Stimulated activated CD8-positive, alpha-beta memory T cell treated with anti-CD3 and anti-CD28 coated beads, Interleukin-7, amount 100 ng/mL, for 1 hour (primary cell): ENCODE measurements at places on chromosomes 6 and 20.

DNA sequence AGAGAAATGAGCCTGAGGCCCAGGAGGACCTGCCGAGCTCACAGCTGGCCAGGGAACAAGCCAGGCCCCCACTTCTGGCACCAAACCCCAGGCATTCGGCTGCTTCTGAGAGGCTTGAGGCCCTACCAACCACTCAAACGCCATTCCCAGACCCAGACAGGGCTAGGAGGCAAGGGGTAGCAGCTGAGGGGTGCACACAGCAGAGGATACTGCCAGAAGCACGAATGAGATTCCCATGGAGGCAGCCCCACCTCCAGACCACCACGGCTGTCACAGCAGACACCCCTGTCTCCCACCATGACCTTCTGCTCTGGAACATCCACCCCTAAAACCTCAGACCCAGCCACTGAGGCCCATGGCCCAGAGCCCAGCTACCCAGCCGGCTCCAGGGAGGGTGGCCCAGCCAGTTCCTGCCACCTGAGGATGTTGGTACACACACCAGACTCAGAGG lies 36.1 kb downstream of the NTSR1 start:
- DNase-seq: no peak

- no peak for DNase-seq
Measured at GRCh38 chr6:101689695-101690094, 296.2 kb downstream of the GRIK2 start.

DNA sequence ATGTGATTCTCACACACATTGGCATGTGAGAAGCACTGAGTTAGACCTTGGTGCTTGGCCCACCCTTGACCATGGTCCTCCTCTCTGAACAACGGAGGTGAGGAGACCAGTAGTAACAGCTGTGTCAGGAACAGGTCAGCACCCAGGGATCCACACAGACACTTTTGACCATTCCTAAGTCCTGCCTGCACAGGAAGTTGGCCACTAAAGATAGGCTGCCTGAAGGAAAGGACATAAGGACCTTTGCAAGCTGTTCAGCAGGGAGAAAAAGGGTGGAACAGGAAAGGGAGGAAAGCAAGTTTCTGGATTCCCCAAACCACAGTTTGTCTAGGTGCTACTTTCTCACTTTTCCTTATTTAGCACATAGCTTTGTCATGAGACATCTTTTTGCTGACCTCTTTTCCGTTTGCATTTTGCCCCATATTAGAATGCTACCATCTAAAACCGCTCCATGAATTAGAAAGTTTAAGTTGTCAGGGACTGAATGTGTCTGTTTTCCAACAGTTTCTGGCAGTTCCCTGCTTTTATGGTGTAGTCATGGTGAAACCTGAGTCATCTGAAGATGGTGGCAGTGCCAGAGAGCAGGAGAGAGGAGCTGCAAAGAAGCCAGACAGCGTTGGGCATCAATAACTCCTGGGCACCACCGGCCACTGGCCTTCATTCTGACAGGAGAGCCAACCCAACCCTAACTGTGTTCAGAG lies 1.1 kb upstream of the CD109 start:
- DNase-seq: no peak

DNA sequence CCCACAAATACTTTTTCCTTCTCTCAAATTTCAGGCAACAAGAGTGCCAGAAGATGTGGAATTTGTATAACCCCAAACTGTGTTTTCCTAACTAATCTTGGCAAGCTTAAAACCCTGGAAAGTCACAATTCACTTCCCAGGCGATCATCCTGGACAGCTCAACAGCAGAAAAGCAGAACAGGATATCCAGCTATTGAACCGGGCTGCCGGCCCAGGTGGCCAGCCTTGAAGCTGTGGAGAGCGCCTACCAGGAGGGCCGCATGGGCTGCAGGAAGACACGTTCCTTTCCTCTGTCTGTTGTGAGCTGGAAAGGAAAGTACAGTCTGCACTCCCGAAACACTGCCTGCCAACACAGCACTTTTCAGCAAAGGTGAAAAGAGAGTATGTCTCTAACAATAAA lies 719.7 kb upstream of the MARCKS start:
- DNase-seq: no peak

GRCh38 chr6:131038597-131039344 lies 24.3 kb downstream of the EPB41L2 start:
- DNase-seq: no peak

GRCh38 chr6:313917-314316 lies 21.6 kb downstream of the DUSP22 start:
- no peak for DNase-seq

DNA sequence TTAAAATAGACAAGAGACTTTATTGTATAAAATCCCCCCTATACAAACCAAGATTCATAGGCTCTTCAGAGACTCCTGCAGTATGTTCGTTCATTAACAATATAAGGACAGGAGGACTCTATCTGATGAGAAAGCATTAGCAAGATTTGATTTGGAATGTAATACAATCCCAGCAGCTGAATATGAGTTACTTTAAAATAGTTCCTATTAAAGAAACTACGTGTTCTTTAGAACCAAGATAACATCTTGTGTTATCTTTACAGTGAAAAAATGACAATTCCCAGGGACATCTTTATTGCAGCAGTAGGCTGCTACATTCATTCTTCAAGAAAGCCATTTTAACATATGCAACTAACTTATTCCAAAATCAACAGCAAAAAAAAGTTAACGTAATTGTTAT lies 1360.1 kb upstream of the GJE1 start:
- DNase-seq: no peak

- DNase-seq: no peak
Measured at GRCh38 chr20:22722811-22723210, 138.4 kb upstream of the FOXA2 start.

- no peak for DNase-seq
Measured at GRCh38 chr20:11852189-11852588, 65.5 kb upstream of the BTBD3 start.

DNA sequence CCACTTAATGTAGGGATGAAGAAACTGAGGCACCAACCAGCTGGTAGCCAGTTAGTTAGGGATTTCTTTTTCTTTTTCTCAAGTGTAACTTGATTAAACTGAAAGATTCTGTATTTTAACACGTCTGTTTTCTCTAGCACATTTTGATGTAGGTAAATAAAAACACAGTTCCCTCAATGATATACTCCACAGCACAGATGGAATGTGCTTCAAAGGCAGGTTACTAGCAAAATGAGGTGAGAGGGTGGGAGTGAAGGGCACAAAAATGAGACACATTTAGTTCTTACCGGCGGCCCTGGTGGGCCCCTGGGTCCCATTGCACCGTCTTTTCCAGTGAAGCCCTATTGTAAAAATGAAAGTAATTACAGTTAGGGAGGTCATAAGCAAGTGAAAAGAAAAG lies 108.9 kb downstream of the COL12A1 start:
- no peak for DNase-seq

DNA sequence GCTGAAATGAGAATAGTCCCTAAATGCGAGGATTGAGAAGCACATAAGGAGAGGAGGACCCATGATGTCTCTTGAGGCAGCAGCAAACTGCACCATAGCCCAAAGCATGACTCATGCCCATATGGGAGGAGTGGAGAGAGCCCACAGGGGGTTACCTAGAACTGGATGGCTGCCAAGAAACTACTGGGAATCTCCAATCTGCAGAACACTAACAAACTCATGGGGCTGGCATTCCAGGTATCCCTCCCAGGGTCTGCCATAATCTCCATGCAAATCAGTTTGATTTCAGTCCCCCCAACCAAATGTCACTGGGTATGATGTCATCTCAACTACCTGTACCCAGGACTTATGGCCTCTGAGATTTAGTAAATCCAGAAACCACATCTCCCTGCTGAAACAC lies 410.5 kb downstream of the PTPRT start:
- DNase-seq: no peak

- no peak for DNase-seq
Measured at GRCh38 chr6:18467741-18468502, 80.8 kb downstream of the RNF144B start.

DNA sequence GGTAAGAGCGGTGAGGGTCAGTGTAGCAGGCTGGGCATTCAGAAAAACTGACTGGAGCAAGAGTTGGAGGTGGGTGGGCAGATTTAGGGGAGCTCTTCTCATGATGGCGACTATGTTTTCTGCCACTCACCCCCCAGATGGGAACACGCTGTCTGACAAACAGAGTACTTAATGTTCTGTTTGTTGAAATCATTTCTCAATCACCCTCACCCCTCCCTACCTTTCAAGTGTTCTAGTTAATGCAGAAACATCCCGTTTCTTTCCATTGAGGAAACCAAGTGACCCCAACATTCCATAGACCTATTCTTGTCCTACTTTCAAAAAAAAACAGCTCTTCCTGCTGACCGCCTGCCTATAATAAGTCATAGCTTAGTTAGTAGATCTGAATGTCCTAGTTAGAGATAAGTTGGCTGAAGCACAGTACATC lies 132.5 kb upstream of the NEDD9 start:
- DNase-seq: no peak

DNA sequence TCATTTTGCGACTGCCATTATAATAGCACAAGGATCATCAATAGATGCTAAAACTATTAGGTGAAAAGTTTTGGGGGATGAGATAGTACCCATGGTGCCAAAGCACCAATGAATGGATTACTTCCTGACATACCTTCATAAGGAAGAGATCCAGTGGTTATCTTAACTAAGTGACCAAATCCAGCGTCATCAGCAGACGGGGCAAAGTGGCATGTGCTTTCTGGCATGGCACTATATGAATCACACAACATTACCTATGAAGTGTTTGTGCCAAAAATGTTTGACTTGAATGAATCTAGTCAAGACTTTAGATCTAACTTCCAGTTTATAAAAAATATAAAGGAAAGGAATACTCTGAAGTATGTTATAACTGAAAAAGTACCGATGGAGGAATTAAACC lies 10.8 kb downstream of the TRIM26 start:
- no peak for DNase-seq

DNA sequence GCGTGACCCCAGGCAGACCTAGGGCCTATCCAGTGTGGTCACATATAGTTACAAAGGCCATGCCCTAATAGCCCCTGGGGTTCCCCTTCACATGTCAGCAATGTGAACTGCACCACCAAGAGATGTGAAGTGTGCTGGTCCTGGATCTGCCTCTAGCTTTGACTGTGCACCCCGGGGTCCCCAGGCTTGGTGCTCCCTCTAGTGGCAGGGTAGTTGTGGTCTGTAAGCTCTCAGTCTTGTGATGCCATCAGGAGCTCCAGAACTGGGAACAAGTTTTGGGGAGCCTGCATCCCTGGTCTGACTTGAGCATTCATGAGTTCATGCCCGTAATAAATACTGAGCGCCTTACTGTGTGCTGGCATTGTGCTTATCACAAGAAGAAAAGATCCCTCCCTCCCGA lies 143.4 kb downstream of the DHX35 start:
- no peak for DNase-seq

DNA sequence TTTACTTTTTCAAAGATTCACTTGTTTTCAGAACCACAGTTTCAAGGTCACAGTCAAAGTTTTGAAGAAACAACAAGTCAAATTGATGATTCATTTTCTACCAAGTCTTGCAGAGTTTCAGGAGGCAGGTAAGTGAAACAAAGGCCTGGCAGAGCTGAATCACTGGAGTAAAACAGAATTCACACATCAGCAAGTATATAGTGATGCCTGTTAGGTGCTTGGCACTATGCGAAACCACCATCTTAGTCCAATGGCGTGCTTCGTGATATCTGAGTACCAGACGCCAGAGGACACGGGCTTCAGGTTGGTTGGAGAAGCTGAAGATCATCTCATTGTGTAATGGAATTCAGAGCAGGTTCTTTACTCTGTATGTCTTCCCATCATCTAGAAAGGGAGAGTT lies 75.9 kb downstream of the RTN4IP1 start:
- no peak for DNase-seq
